ENCODE measurements at places on chromosomes 12 and 14.

DNA sequence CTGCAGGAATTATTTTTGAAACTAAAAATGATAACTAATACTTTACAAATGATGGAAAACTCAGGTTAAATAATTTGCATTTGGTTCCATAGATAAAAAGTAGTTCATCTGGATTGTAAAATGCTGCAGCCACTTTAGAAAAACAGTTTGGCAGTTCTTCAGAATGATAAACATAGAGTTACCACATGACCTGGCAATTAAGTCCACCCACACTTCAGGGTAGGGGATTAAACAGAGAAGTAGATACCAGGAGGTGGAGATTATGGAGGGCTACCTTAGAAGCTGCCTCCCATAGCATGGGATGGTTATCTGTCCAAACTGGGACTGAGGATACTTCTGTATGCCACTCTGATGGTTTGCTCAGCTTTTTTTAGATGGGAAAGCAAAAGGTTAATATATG is 22.2 kb downstream of the ARF6 start:
- no peak for DNase-seq

DNA sequence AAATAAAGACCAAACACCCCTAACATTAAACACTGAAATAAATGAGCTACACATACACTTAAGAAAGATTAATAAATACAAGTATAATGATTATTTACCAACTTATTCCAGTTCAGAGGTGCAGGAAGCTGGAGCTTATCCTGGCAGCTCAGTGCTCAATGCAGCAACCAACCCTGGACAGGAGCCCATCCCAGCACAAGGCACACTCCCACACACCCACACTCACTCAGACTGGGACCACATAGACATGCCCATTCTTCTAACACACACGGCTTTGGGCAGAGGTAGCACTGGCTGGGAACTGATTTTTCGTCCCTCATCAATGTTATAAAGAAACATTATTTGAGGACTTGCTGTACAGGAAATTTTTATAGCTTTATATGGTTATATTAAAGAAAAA is 797.4 kb downstream of the RPS29 start:
- no peak for DNase-seq

GRCh38 chr12:118064608-118065007 is 3.6 kb upstream of the WSB2 start:
- no peak for DNase-seq

GRCh38 chr12:46386877-46387629 is 14.5 kb upstream of the SLC38A2 start:
- DNase-seq, result no peak

- DNase-seq, result no peak
These were observed 40.8 kb downstream of the RPS6KA5 start for GRCh38 chr14:91019673-91020072.

DNA sequence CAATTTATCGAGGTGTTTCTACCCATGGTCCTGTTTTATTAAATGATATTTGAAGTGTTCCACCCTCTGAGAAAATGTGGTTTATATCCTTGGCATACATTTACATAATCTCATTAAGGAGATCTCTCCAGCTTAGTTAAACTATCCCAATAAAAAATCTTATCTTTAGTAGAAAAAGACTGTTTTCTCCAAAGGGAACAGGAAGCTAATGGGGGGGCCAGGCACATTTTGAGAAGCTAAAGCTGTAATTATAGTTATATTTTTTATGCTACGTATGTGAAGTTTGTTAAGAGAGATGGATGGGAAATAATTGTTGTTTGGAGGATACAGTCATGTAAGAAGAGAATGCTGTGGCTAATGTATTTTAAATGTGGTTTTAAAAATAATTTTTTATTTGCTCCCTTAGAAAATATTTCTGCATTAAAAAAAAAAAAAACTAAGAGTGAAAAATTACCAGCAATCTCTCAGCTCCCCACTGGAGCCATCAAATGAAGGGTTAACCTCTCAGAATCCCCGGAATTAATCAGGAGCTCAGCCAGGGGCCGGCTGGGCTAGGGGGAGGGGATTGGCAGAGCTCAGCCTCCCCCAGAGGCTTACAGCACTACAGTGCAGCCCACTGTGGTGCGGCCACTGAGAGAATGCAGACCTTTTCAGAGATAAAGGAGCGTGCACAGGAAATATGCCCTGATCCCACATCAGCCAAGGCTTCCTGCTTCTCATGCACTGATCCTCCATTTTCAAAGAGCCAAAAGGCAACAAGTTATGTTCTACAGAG is 185.8 kb downstream of the EGLN3 start:
- no peak for DNase-seq

- DNase-seq, result no peak
These were observed 166.8 kb downstream of the DAD1 start for GRCh38 chr14:22422238-22422637.

GRCh38 chr14:100102156-100102785 is 37.0 kb downstream of the EVL start:
- no peak for DNase-seq

DNA sequence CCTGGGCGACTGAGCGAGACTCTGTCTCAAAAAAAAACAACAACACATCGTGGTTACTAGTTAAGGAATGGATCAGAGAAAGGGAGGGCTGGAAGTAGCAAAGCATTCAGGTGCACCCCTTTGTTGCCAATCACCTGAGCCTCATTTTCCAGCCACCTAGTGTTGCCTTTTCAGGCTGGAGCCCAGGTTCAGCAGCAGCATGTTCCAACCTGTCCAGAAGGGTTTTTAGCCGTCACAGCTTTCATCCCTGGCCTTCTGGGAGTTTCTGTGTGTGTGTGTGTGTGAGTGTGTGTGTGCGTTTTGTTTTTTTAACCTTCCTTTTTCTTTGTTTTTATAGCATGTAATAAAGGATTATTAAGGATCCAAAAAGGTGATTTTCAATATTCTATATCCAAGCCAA is 121.1 kb upstream of the ATF1 start:
- DNase-seq, result no peak
